Muscle of arm (tissue), 14 donors: ENCODE measurements at places on chromosomes 16 and 17. TPM values are rescaled to one million over a fixed set of nuclear protein-coding genes. Genes with fewer than 3 reads are reported as not detected.

Gene PRSS36
- 0.92 TPM for polyA plus RNA-seq

Gene TNFRSF13B
- polyA plus RNA-seq: 0.17 TPM

Gene SULT1A3
- polyA plus RNA-seq: 5.7 TPM

Gene CALB2
- 1.4 TPM for polyA plus RNA-seq

Gene PLK1
- 12.8 TPM for polyA plus RNA-seq

Gene SLC52A1
- polyA plus RNA-seq: 0.45 TPM

Gene SLC7A5
- 5.7 TPM for polyA plus RNA-seq

Gene GPS1
- polyA plus RNA-seq: 62.2 TPM

Gene DNAH2
- polyA plus RNA-seq: 2.4 TPM

Gene KCTD19
- 0.35 TPM for polyA plus RNA-seq

Gene CA4
- polyA plus RNA-seq: 9.0 TPM

Gene GRIN2A
- polyA plus RNA-seq: 0.11 TPM

Gene CHD9
- polyA plus RNA-seq: not detected
